ENCODE measurements at places on chromosomes 13 and 19. TPM values are rescaled to one million over a fixed set of nuclear protein-coding genes. Genes with fewer than 3 reads are reported as not detected.

- H3K27me3 ChIP-seq, result no peaks in the 10 kb centered on the region
- H3K27ac ChIP-seq, result no peak overlapping the region
- H3K36me3 ChIP-seq, result no peaks in the 10 kb centered on the region
- no peaks in the 10 kb centered on the region for H3K4me1 ChIP-seq
Observed at GRCh38 chr13:38697197-38697596, 10.3 kb downstream of the FREM2 start.

- H3K36me3 ChIP-seq, result no peaks in the 10 kb centered on the region
- no peak overlapping the region for H3K27ac ChIP-seq
- H3K4me1 ChIP-seq, result no peaks in the 10 kb centered on the region
- no peaks in the 10 kb centered on the region for H3K27me3 ChIP-seq
Observed at GRCh38 chr19:30386551-30387143, 14.5 kb downstream of the ZNF536 start.

- H3K36me3 ChIP-seq, result no peaks in the 10 kb centered on the region
- no peaks in the 10 kb centered on the region for H3K4me1 ChIP-seq
- H3K4me3 ChIP-seq, result no peak overlapping the region
- H3K27ac ChIP-seq, result no peak overlapping the region
Observed at GRCh38 chr13:25501231-25501630, 129.5 kb downstream of the ATP8A2 start.

- H3K27me3 ChIP-seq, result no peaks in the 10 kb centered on the region
- H3K36me3 ChIP-seq, result peaks cover 37% of the 10 kb centered on the region
- peaks cover 41% of the 10 kb centered on the region for H3K4me1 ChIP-seq
- H3K27ac ChIP-seq, result peak overlapping the region; percentile 73
- H3K4me3 ChIP-seq, result peak overlapping the region; percentile 64
- DNase-seq, result no peak
Observed at GRCh38 chr19:18160971-18161635, 8.1 kb downstream of the PIK3R2 start.

- no peaks in the 10 kb centered on the region for H3K4me1 ChIP-seq
- H3K36me3 ChIP-seq, result no peaks in the 10 kb centered on the region
- H3K27me3 ChIP-seq, result no peaks in the 10 kb centered on the region
Observed at GRCh38 chr13:101996954-101997353, 404.9 kb downstream of the FGF14 start.

GRCh38 chr13:33040090-33040489, 23.9 kb downstream of the KL start:
- no peaks in the 10 kb centered on the region for H3K4me1 ChIP-seq
- H3K27ac ChIP-seq, result peak overlapping the region; percentile 6
- no peak for DNase-seq

- H3K27ac ChIP-seq, result no peak overlapping the region
- no peaks in the 10 kb centered on the region for H3K4me1 ChIP-seq
- no peaks in the 10 kb centered on the region for H3K27me3 ChIP-seq
- H3K36me3 ChIP-seq, result no peaks in the 10 kb centered on the region
- H3K4me3 ChIP-seq, result no peak overlapping the region
Observed at GRCh38 chr13:108711386-108711785, 82.0 kb downstream of the MYO16 start.

AKAP8L gene
- total RNA-seq, result 127 TPM

- no peak overlapping the region for H3K27ac ChIP-seq
- DNase-seq, result peak; percentile 84
- H3K4me3 ChIP-seq, result no peak overlapping the region
- no peaks in the 10 kb centered on the region for H3K36me3 ChIP-seq
Observed at GRCh38 chr13:21053231-21053630, 8.2 kb downstream of the LATS2 start.

DNA sequence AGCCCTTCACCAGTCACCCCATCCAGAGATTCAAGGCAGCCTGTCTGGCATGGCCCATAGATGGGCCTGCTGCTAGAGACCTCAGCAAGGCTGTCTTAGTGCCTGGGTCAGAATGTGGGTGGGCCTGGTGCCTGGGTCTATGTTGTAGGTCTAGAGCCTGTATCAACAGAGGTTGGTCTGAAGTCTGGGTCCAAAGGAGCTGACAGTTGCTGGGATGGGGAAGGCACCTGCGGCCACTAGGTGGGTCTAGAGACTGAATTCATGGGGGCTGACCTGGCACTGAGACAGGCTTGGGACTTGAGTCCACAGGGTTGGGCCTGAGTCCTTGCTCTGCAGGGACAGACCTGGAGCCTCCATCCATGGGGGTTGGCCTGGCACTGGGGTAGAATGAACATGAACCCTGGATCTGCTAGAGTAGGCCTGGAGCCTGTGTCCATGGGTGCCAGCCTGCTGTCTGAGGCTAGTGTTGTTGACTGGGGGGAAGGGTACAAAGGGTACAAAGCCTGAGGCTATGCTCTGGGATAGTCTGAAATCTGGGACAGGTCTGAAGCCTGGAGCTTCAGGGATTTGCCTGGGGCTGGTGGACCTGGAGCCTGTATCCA, 516.8 kb downstream of the OLFM4 start:
- no peak overlapping the region for H3K27ac ChIP-seq
- DNase-seq, result no peak
- no peaks in the 10 kb centered on the region for H3K27me3 ChIP-seq
- H3K4me1 ChIP-seq, result no peaks in the 10 kb centered on the region
- H3K36me3 ChIP-seq, result no peaks in the 10 kb centered on the region

ETV2 gene
- total RNA-seq, result not detected

CDC16 gene
- 60.9 TPM for total RNA-seq
